ENCODE measurements at places on chromosomes 11 and 22.

- DNase-seq: no peak
Measured at GRCh38 chr11:107962181-107962580, 33.9 kb downstream of the RAB39A start.

- DNase-seq: no peak
Measured at GRCh38 chr11:125903711-125904659, at the start of gene DDX25. TSS of gene DDX25 (plus strand) at chr11:125904508. CDS start at chr11:125904518, 10 bp downstream.

DNA sequence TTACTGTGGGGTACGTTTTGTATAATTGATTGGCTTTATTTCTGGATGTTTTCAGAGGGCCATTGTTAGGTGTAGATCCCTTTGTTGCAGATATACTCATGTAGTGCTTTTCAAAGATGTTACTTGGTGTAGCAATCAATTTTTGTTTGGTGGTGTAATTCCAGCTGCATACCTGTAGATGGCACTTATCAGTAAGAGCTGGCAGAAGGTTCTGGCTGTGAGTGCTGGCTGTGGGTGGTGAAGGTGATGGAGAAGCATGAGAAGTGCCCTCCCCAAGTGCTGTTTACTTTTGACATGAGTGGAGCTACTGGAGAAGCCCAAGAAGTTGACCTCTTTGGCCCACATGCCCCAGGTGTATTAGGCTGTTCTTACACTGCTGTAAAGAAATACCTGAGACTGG, 1074.9 kb downstream of the FAM181B start:
- DNase-seq: peak; percentile 59

DNA sequence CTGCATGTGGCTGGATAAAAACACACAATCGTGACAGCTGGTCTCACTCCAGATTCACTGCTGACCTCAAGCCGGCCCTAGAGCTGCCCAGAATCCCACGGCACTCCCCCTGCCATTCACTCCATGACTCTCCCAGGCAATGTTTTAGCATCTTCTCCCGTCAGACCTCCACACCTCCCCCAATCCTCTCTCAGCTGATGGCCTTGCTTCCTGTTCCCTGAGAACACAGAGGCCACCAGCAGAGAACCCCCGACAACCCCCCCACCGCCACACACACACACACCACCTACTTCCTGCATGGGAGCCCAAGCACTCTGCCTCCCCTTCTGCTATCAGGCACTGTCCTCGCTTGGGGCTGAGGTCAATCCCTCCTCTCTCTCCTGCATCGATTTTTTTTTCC, 9.3 kb downstream of the TNKS1BP1 start:
- no peak for DNase-seq

DNA sequence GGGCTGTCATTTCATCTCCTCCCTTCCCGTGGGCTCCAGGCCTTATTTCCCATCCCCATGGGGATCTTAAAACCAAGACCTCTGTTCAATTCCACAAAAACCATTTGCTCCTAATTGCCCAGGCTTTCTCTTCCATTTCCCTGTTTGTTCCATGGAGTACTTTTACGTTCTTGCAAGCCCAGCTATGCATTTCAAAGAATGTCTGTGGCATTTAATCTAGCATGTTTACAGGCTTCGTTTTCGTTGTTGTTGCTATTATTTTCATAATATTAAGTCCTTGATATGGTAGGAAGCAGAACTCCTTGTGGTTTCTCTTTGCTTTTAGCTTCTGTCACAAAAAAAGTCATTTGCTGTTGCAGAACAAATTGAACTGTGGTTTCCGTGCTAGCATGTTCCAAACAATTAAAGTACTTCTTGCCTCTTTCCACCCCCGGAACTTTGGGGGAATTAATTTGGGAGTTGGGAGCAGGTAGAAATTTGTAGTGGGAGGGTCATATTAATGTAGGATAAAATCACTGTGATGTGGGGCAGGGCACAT, 68.1 kb upstream of the SLC22A12 start:
- no peak for DNase-seq

GRCh38 chr11:3160252-3161031, 4.7 kb downstream of the OSBPL5 start:
- DNase-seq: peak; percentile 94

DNA sequence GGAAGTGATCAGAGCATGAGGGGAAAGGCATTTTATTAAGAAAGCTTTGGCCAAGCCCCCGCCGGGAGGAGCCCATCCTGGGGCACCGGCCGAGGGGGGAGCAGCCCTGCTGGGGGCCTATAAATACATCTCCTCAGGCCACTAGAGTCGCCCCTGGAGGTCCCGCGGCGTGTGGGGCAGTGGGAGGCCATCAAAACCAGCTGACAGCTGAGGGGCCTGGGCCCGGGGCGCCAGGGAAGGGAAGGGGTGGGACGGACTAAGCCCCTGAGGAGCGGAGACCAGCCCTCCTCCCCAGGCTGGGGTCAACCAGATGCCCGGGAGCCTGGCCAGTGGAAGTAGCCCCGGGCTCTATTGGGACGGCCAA, 13.1 kb downstream of the SCARF2 start:
- no peak for DNase-seq

DNA sequence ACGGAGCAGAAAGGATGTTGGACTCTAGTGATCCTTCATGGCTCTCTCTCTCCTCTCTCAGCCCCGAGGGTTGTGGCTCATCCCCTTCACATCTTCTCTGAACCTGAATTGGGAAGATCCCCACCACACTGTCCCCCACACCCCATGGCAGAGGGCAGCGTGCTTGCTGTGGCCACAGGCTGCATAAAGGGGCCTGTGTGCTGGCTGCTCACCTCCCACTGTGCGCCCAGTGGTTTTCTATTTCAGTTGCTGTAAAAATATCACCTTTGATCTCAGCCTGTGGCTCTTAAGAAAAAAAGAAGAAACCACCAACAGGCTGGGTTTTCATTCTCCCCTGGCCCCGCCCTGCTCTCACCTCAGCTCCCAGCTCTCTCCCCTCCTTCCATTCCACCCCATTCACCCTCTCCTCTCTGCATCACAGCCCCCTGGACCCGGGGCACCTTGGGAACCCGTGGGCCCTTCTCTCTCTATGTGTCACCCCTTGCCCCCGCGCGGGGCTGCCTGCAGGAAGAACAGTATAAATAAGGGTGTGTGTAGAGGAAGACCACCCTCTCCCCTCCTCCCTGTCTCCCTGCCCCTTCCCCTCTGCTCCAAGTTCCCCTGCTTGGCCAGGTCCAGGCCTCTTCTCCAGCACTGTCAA, 25.8 kb upstream of the WNT11 start:
- DNase-seq: no peak

DNA sequence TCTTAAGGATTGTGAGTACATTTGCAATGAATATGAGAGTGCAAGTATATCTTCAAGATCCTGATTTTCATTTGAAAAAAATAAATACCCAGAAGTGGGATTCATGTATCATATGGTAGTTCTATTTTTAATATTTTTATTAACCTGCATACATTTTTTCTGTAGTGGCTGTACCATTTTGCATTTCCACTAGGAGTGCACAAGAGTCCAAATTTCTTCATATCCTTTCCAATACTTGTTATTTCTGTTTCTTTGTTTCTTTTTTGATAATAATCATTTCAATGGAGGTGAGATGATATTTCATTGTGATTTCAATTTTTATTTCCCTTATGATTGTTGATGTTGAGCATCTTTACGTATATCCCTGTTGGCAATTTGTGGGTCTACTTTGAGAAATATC, 759.8 kb upstream of the CNTN5 start:
- peak; percentile 5 for DNase-seq
